ENCODE measurements at places on chromosomes 13 and 19. TPM values are rescaled to one million over a fixed set of nuclear protein-coding genes. Genes with fewer than 3 reads are reported as not detected.

PCID2 gene
- 24.9 TPM for total RNA-seq

IGFL2 gene
- total RNA-seq = not detected

ABHD13 gene
- total RNA-seq = 14.9 TPM

PPP5C gene
- total RNA-seq = 214 TPM

PGLYRP1 gene
- not detected for total RNA-seq

ATP12A gene
- not detected for total RNA-seq

GRCh38 chr13:112719556-112719955 lies 29.7 kb downstream of the ATP11A start:
- no peak overlapping the region for H3K4me3 ChIP-seq
- no peak overlapping the region for H3K27ac ChIP-seq
- DNase-seq = no peak
- no peaks in the 10 kb centered on the region for H3K36me3 ChIP-seq

GRCh38 chr19:29798774-29799497 lies 12.9 kb upstream of the CCNE1 start:
- DNase-seq = no peak
- no peaks in the 10 kb centered on the region for H3K27me3 ChIP-seq
- H3K36me3 ChIP-seq = no peaks in the 10 kb centered on the region
- no peaks in the 10 kb centered on the region for H3K4me1 ChIP-seq
- no peak overlapping the region for H3K27ac ChIP-seq

DNA sequence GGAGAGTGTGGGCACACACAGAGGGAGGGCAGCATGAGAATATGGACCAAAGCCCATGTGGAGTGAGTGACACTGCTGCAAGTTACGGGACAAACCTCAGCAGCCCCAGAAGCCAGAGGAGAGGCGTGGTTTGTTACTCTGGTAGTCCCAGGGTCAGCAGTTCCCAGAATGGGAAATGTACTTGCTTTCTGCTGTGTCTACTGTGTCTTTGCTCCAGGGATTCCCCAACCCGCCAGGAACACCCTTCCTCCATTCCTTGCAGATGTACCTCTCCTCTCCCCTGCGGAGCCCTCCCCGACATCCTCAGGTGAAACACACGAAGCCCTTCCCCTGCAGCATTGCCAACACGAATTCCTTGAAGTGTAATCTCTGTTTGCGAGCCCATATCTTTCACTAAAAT lies 47.2 kb downstream of the MYO16 start:
- no peaks in the 10 kb centered on the region for H3K36me3 ChIP-seq
- no peaks in the 10 kb centered on the region for H3K27me3 ChIP-seq
- no peak overlapping the region for H3K4me3 ChIP-seq
- DNase-seq = no peak

DNA sequence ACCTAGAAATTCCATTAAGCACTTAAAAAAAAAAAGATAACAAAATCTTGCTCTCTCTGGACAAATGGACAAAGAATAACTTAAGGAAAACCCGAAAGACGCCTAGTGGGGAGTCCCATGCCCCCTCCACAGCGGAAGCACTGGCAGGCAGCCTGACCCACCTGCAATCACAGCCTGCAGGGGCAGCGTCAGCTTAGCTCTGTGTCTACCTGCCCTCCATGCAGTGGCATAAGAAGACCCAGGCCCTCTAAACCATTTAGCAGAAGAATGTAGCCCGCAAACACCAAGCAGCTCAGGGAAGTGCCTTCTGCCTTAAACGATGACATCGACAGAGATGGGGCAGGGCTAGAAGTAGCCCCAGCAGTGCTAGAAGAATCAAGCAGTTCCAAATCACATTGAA lies 36.0 kb downstream of the KCTD15 start:
- no peak overlapping the region for H3K4me3 ChIP-seq
- no peak overlapping the region for H3K27ac ChIP-seq
- no peaks in the 10 kb centered on the region for H3K27me3 ChIP-seq
- no peaks in the 10 kb centered on the region for H3K4me1 ChIP-seq

DNA sequence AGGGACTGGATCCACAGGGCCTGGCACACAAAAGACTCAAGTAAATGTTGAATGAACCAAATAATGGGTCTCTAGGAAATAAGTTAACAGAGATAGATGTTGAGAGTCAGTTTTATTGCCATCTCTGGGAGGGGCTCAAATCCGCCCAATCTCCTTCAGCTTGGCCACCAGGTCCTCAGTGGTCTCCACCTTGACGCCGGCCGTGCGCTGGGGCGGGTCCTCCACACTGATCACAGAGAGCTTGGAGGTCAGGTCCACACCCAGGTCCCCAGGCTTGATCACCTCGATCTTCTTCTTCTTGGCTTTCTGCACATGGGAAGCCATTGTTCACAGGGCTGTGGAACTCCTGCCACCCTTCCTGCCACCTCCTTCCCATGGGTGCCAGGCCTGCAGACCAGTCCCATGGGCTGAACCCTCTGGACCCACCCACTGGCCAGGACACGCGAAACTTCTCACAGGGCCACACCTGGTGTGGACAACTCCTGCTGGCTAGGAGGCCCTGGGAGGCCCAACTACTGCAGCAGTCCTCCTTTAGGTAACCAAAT lies 3.2 kb upstream of the VSIG10L start:
- peaks cover 7% of the 10 kb centered on the region for H3K4me1 ChIP-seq
- peak overlapping the region; percentile 55 for H3K27ac ChIP-seq
- H3K4me3 ChIP-seq = no peak overlapping the region
- no peak for DNase-seq
- H3K36me3 ChIP-seq = no peaks in the 10 kb centered on the region

- DNase-seq = no peak
- no peak overlapping the region for H3K27ac ChIP-seq
- no peaks in the 10 kb centered on the region for H3K4me1 ChIP-seq
- H3K36me3 ChIP-seq = no peaks in the 10 kb centered on the region
- peaks cover 3% of the 10 kb centered on the region for H3K27me3 ChIP-seq
Measured at GRCh38 chr19:50551034-50551714, 17.1 kb downstream of the LRRC4B start.

DNA sequence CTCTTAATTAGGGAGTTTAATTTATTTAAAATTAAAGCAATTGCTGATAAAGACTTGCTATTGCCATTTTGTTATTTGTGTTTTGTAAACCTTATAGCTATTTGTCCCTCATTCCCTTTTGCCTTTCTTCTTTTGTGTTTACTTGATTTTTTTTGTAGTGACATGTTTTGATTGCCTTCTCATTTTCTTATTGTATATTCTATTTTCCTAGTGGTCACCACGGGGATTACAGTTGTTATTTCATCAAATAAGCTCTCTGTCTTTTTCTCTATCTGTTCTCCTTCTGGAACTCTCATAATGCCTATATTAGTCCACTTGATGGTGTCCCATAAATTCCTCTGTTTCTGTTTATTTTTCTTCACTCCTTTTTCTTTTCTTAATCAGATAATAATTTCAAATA lies 64.4 kb upstream of the FRY start:
- H3K36me3 ChIP-seq = no peaks in the 10 kb centered on the region
- H3K27me3 ChIP-seq = no peaks in the 10 kb centered on the region
- no peaks in the 10 kb centered on the region for H3K4me1 ChIP-seq
- no peak for DNase-seq
- H3K4me3 ChIP-seq = no peak overlapping the region

- no peak for DNase-seq
- H3K27ac ChIP-seq = no peak overlapping the region
- no peaks in the 10 kb centered on the region for H3K4me1 ChIP-seq
- no peak overlapping the region for H3K4me3 ChIP-seq
- no peaks in the 10 kb centered on the region for H3K27me3 ChIP-seq
Measured at GRCh38 chr13:48264058-48264457, 31.1 kb downstream of the ITM2B start.

DNA sequence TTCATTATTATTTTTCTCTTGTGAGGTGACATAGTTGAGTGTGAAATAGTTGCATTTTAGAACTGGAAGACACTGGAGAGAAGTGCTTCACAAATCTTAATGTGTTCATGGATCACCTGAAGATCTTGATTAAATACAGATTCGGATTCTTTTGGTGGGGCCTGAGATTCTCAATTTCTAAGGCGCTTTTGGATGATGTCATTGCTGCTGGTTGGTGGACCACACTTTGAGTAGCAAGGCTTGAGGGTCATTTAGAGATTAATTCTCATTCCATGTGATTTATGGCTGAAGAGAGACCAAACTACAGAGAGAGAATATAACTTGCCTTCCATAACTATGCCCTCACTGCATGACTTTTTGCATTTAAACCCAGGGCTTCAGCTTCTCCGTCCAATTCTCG lies 27.2 kb downstream of the CEACAM8 start:
- H3K4me3 ChIP-seq = no peak overlapping the region
- H3K27ac ChIP-seq = no peak overlapping the region
- no peaks in the 10 kb centered on the region for H3K4me1 ChIP-seq
- no peak for DNase-seq

- H3K4me1 ChIP-seq = no peaks in the 10 kb centered on the region
- DNase-seq = no peak
- no peaks in the 10 kb centered on the region for H3K27me3 ChIP-seq
- no peak overlapping the region for H3K4me3 ChIP-seq
- no peak overlapping the region for H3K27ac ChIP-seq
Measured at GRCh38 chr19:20307127-20307526, 140.1 kb downstream of the ZNF486 start.

DNA sequence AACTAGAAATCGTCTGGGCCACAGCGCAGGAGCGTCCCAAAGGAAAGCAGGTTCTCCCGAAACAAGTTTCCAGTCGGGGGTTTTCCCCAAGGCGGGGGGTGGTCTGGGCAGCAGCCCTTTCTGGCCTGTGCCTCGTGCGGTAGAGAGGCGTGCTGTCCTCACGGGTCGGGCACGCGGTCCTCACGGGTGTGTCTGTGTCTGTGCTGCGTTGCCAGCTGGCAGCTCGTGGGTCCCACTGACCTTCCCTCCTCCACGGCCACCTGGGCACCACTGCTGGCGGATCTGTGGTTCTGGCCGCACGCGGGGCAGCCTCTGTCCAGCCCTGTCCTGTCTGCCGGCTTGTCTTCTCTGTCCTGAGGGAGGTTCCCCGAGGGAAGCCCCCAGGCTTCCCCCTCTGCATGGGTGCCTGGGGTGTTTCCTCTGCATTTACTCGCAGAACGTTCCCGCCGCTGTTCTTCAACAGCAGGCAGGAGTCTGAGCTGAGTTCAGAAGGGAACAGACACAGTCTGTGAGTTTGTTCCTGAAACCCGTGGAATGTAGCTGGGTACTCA lies 98.2 kb upstream of the MCF2L start:
- H3K4me1 ChIP-seq = no peaks in the 10 kb centered on the region
- DNase-seq = no peak
- H3K27me3 ChIP-seq = no peaks in the 10 kb centered on the region
- no peak overlapping the region for H3K4me3 ChIP-seq
- peaks cover 20% of the 10 kb centered on the region for H3K36me3 ChIP-seq
